ENCODE measurements at places on chromosomes 2 and 18.

GRCh38 chr2:170770008-170770605, at the start of gene ERICH2:
Gene ERICH2, plus strand, starts transcription at chr2:170770378. Its CDS starts 304 bp downstream, at chr2:170770682.
- peak; percentile 63 for DNase-seq

DNA sequence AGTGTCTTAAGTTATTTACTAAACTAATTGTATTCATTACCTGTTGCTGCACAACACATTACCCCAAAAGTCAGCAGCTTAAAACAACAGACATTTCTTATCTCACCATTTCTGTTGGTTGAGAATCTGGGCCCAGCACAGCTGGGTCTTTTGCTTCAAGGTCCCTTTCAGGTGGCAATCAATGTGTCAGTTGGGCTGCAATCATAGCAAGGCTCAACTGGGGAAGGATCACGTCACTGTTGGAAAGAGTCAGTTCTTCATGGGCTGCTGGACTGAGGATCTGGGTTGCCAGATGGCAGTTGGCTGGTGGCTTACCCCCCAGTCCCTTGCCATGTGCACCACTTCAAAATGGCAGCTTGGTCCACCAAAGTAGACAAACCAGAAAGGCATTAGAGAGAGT, 261.2 kb downstream of the SUCLG1 start:
- DNase-seq: no peak

GRCh38 chr2:11566383-11566782, 32.5 kb downstream of the GREB1 start:
- DNase-seq: no peak

GRCh38 chr18:274313-274712, 6.5 kb upstream of the THOC1 start:
- no peak for DNase-seq

GRCh38 chr2:64860276-64860885, 128.8 kb upstream of the SLC1A4 start:
- no peak for DNase-seq

- no peak for DNase-seq
These were observed 695.9 kb downstream of the EPHA4 start for GRCh38 chr2:220876080-220876824.

DNA sequence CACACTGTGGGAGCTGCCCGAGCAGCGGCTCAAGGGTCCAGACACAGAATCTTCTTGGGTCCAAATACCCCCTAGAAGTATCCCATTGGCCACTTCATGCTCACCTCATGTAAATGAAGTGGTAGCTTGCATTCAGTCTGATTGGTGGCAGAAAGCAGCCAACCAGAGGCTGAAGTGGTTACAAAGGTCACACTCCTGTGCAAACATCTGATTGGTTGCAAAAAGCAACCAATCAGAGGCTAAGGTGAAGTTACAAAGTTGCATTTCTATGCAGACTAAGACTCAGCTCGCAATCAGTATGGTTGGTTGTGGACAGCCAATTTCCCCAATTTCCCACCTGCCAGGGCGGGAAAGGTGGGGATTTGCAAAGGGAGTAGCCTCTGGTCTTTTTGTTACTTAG, 94.3 kb downstream of the DGKD start:
- no peak for DNase-seq

GRCh38 chr2:104849618-104850141, 4.2 kb upstream of the POU3F3 start:
- peak; percentile 58 for DNase-seq

DNA sequence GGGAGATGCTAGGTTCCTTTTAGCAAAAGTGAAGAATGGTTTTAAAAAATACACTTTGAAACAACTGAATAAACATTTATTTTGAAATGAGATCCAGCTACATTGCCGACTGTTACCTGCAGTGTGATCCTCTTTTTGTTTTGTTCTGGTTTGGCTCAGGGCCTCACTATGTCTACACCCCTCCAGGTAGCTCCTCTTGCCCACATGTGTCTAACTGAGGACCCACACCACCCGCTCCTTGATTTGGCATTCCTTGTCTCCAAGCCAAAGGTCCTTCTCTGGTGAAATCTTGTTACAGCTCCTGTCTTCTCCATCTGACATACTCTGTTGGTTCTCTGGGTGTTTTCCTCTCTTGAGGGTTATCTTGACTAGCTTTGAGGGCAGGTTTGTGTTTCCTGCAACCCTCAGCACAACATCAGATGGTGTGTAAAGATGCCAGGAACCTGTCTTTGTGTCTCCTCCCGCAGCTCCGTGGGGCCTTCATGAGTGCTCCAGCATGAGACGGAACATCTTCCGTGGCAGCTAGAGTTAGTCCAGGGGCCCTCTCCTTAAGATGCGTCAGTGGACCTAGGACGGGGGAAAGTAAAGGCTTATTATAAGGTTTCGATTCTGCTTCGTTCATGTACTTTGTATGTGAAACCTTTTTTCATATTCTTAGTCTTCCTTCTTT, 32.1 kb downstream of the MAP4K4 start:
- no peak for DNase-seq

- DNase-seq: peak; percentile 12
These were observed 21.6 kb downstream of the TSN start for GRCh38 chr2:121776885-121777698.

All from fibroblast of skin of right biceps (primary cell).